ENCODE measurements at places on chromosomes 13 and 19. TPM values are rescaled to one million over a fixed set of nuclear protein-coding genes. Genes with fewer than 3 reads are reported as not detected.

ZSCAN1 gene
- total RNA-seq = not detected

CILP2 gene
- total RNA-seq = 0.23 TPM

ZNF528 gene
- total RNA-seq = 18.7 TPM

ZNF823 gene
- total RNA-seq = 3.3 TPM

LGALS7 gene
- total RNA-seq = not detected

ADGRE3 gene
- not detected for total RNA-seq

PLK5 gene
- not detected for total RNA-seq

LTBP4 gene
- total RNA-seq = 144 TPM

All from T-cell (primary cell).